Hepatic stellate cell (primary cell): ENCODE measurements at places on chromosomes 4 and X.

DNA sequence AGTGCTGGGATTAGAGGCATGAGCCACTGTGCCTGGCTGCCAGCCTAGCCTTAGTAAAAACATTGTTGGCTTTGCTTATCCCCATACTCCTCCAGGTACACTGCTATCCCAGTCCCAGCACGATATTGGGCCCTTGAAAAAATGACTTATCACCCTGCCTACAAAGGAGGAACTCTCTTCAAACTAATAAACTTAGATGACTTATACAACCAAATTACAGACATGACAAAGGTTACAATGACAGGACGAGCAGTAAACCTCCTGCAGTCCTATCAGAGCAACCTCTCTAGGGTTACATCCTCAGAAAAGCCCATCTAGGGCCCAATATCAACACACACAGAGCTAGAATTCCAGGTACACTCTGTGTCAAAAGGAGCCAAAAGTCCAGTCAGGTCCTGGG lies 5.7 kb upstream of the HERC5 start:
- no peak for DNase-seq

- no peak for DNase-seq
Measured at GRCh38 chrX:80749404-80749803, 60.3 kb downstream of the BRWD3 start.

DNA sequence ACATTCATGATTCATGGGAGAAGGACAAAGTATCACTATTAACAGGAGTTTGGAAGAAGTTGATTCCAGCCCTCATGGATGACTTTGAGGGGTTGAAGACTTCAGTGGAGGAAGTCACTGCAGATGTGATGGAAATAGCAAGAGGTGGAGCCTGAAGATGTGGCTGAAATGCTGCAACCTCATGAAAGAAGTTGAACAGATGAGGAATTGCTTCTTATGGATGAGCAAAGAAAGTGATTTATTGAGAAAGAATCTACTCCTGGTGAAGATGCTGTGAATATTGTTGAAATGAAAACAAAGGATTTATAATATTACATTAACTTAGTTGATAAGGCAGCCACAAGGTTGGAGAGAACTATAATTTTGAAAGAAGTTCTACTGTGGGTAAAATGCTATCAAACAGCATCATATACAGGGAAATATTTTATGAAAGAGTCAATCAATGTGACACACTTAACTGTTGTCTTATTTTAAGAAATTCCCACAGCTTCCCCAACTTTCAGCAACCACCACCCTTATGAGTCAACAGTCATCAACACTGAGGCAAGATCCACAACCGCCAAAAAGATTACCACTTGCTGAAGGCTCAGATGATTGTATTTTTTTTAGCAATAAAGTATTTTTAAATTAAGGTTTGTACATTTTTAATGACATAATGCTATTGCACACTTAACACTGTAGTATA lies 302.6 kb downstream of the CBLL2 start:
- DNase-seq: no peak

DNA sequence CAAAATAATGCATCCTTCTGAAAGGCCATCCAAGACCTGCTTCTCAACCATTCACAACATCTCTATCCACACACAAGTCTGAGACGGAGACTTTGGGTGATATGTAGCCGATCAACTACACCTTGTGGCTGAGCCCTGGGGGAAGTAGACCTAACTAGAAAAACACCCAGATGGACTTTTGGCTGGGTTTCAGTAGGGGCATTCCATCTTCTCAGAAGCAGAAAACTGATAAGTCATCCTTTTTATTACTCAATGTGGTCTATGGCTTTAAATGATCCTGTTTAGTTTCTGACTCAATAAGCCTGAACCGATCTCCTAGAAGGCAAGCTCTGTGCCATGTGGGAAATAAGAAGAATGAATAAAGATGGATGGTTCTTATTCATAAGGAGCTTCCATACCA lies 82.5 kb upstream of the AFF2 start:
- no peak for DNase-seq

DNA sequence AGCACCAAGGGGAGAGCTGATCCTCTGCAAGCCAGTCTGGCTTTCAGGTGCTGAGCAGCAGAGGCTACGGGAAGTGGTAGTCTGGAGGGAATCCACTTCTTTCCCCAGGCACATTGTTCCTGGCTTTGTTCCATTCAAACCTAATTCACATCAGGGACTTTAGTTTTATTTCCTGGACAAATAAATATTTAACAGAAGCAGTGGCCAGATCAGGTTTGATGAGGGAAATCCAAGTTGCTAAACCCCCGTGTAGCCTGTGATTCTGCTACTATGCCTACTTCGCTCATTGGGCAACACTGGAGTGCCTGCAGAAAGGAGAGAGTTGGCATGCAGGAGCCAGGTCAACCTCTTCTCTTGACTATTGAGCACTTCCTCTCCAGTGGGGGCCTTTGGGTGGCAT lies 13.8 kb upstream of the STBD1 start:
- DNase-seq: no peak

- no peak for DNase-seq
Measured at GRCh38 chr4:11297627-11298026, 131.1 kb downstream of the HS3ST1 start.

- DNase-seq: peak; percentile 62
Measured at GRCh38 chr4:54498661-54499111, 159.1 kb upstream of the KIT start.

- DNase-seq: no peak
Measured at GRCh38 chrX:38891641-38892413, 90.6 kb downstream of the MID1IP1 start.

- DNase-seq: no peak
Measured at GRCh38 chr4:143148521-143148920, 36.2 kb upstream of the USP38 start.

DNA sequence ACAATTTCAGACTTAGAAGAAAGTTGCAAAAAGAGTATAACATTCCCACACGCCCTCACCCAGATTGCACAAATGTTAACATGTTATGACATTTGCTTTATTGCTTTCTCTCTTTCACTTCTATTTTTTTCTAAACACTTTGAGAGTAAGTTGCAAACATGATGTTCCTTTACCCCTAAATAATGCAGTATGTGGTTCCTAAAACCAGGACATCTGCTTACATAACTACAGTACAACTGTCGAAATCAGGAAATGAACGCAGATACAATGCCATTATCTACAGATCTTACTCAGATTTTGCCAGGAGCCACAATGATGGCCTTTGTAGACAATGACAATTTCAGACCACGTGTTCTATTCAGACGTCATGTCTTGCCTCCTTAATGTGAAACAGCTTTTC lies 22.4 kb downstream of the SH3TC1 start:
- DNase-seq: no peak

- no peak for DNase-seq
Measured at GRCh38 chr4:85701861-85702321, 226.9 kb downstream of the ARHGAP24 start.

- DNase-seq: peak; percentile 35
Measured at GRCh38 chr4:186820391-186820891, 96.8 kb upstream of the FAT1 start.

GRCh38 chr4:179268791-179269190 lies 1826.6 kb upstream of the AGA start:
- DNase-seq: no peak

DNA sequence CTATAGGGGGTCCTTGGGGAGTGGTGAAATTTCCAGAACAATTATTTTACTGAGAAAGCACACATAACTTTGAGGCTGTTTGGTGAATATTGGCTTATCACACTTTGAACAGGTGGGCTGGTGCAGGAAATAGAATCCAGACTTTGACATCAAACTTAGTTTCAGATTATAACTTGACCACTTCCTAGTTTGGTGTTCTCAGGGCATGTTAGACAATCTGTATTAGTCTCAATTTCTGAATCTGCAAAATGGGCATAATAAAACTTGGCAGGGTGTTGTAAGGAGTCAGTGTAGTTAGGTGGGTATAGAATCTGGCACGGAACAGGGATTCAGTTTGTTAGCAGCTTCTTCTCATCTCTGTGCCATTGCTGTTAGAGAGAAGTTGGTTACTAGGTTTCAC lies 43.3 kb upstream of the MBNL3 start:
- DNase-seq: no peak

DNA sequence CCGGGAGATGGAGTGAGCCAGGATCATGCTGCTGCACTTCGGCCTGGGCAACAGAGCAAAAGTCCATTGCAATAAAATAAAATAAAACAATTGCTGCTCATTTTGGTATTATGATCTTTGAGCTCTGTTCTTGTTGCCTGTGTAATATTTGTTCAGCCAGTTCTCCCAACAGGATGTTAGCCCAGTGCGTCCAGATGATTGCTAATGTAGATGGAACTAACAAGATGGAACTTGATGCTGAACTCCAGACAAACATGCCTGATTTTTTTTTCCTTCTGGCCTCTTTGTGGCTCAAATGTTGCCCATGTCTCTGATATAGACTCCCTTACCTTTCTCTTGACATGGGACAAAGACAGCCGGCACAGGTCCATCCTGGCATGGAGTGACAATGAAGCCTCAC lies 15.8 kb downstream of the SSX5 start:
- no peak for DNase-seq

- DNase-seq: no peak
Measured at GRCh38 chr4:155241664-155242063, 33.2 kb downstream of the NPY2R start.

- DNase-seq: no peak
Measured at GRCh38 chr4:52957220-52957686, 95.1 kb downstream of the RASL11B start.
